ENCODE measurements at places on chromosomes 7 and 10.

GRCh38 chr7:129047761-129048160 is 7.2 kb downstream of the TNPO3 start:
- no peak for DNase-seq

- DNase-seq: no peak
Measured at GRCh38 chr10:119633538-119634218, 17.5 kb upstream of the BAG3 start.

GRCh38 chr10:60222047-60222446 is 167.6 kb downstream of the ANK3 start:
- DNase-seq: no peak

DNA sequence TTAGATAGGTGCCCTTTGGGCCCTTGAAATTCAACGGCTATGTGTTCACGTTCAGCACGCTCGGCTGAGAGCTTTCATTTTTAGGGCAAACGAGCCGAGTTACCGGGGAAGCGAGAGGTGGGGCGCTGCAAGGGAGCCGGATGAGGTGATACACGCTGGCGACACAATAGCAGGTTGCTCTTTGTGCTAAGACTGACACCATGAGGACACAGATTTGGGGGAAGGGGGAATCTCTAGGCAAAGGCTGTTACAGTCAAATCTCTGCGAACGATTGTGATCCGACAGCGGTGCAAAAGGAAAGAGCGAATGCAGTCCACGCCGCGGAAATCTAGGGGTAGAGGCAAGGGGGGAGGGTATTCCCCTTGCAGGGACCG is 667 bp downstream of the KLLN start:
- no peak for DNase-seq

DNA sequence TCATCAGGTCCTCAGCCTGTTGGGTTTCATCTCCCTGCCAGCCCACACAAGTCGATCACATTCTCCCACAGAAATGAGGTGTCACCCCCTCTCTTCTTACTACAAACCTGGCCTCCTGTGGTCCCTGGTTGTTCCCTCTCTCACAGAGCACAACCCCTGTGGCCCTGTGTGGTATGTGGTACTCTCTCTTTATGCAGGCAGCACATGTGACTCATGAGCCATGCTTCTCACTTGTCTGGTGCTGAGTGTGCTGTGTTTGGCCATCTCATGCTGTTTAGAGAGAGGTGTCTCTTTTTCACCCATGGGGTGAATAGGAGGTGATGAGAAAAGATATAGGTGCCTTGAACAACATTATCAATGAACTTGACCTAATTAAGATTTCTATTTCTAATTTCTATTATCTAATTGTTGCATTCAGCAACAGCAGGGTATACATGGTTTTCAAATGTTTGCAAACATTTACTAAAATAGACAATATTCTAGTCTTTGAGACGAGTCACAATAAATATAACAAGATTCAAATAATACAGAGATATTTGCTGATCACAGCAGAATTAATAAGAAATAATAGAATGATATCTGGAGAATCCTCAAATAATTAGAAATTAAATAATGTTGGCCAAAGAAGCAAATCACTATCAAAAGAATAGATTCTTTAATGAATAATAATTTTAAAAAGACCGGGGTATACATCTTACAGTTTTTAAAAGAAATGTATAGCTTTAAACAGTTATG is 633.8 kb upstream of the IGFBP3 start:
- no peak for DNase-seq

GRCh38 chr7:22765609-22766008 is 38.6 kb downstream of the IL6 start:
- no peak for DNase-seq

GRCh38 chr10:128027822-128028507 is 98.3 kb downstream of the MKI67 start:
- no peak for DNase-seq

- DNase-seq: no peak
Measured at GRCh38 chr7:47407821-47408674, 173.9 kb downstream of the TNS3 start.

DNA sequence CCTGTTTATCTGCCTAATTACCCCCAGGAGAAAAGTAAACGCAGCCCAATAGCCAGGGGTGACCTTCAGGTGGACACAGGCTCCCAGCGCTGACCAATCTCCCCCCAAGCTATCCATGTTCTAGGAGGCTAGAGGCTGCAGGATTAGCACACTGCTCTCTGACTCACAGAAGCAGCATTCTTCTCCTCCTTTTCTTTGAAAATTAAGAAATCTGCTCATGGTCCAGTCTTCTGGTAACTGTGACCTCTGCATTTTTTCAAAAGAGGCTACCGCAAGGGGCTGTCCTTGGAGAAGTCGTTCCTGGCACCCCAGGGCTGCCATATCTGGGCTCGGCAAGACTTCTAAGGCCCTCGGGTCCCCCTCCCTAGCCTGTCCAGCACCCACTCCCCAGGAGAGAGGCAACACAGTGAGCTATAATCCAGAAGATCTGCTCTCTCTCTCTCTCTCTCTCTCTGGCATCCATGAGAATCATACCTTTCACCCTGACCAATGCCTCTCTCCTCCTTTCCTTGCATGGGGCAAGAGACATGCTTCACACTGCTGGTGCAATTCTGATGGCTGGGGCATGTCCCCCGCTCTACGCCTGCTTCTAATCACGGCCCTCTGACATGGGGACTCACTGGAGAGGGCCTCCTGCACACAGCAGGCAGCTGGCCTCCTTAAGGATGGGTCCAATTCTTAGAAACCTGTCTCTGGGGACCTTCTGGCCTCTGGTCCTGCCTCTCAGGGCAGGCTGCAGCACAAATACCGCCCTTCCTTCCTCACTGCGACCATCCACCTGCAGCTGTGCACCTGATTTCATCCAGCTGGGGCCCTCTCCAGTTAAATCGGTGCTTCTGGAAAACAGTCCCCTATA is 27.3 kb downstream of the ANXA11 start:
- DNase-seq: no peak

DNA sequence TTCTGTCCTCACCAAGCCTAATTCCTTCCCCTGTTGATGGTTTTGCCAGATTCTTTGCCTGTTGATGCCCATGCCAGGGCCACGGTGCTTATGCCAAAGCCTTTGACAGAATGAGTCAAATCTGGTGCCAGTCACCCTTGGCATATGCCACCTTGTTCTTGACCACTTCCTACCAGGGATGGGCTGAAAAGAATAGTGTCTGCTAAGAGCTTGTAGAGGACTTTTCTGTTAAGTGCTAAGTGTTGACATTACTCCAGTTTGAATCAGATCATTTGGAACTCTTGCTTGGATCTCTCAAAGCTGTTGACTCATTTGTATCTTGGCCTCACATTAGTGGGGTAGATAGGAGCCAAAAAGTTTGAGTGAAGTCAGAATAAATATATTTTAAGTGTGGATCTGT is 661.2 kb downstream of the AUTS2 start:
- DNase-seq: no peak

DNA sequence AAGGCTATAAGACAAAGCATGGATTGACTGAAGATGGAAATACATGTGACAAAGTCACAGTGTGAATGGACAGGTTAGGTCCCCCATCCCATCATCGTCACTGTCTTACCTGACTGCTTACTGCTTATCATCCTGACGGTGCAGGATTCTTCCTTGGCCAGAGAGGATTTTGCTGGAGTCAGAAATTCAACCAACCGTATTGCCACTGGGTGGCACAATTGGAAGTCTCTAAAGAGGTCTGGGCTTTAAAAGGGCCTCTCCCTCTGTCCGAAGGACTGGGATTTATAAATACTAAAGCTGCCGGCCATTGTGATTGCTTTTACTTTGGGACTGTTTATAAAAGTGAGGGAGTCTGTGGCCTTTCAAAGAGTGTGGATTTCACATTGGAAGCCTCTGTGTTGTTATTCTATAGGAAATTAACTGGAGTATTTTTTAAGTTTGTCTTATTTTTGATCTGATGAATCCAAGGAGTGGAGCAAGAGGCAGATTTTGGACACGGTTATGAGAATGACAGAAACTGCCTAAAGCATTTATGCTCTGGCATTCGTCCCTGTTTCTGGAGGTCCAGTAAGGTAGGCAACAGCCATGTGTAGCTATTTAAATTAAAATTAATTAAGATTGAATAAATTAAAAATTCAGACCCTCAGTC is 113.3 kb upstream of the CREB5 start:
- peak; percentile 48 for DNase-seq
